NCI-H2029 treated with DMSO at 0.1 percent for 48 hours (cell line): ENCODE measurements at places on chromosomes 5 and 9.

DNA sequence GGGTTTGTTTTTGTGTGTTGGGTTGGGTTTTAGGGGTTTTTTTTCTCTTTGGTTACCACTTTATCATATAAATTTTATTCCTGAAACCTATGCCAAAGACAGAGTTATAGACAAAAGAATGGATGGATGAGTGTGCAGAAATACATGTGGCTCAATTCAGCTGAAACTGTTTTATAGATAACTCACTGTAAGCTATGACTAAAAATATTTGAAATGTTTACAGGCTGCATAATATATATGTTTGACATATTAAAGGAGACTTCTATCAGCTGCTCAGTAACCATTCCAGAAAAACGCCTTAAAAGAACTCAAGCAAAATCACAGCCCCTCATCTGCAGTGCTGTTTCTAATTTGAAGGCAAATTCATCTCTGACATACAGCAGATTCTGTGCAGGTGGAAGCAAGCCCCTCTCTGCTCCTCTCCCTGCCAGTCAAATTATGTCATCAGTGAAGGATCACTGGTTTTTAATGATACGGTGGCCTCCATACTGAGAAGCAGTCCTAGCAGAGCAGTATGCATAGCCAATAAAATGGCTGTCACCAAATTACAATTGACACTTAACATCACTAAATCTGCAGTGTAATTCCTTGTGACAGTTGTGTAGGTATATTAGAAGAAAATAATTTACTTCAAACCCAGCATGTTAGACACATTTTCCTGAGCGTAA lies 301.6 kb downstream of the NR2F1-AS1 start:
- DNase-seq: no peak

GRCh38 chr5:107631805-107632362 lies 38.9 kb downstream of the EFNA5 start:
- no peak for DNase-seq

DNA sequence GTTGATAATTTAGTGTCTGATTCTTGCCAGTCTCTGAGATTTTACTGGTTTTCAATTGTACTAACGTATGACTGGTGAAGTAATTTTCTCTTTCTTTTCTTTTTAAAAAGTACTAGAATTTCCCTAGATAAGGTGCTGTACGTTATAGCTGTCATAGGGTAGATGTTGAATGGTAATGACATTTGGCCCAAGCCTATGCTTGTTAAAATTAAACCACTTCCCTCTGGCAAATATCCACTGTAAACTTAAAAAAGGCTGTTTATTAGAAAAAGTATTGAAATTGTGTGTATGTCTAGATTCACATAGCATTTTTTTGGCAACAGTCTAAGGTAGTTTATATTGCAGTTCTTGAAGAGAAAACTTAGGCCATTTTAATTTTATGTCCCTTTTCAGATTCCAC lies 97.6 kb downstream of the NNT start:
- no peak for DNase-seq

- no peak for DNase-seq
Measured at GRCh38 chr5:17860660-17861315, 226.5 kb downstream of the TAF11L14 start.

DNA sequence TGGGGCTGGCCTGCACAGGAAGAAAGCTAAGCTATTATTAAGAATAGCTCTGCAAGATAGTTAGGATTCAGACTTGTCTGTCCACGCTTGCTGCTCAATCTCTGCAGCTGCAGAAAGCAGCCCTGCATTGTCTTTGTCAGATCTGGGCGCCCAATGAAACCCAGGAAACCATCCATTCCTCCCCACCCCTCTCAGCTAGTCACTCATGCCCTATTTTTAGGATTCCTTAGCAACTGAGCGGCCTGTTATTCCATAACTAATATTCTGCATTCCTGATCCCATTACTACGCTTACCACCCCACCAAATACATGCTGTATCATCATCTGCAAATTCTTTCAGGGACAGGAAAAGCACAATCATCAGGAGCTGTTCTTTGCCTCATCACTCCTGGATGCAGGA lies 52.9 kb upstream of the APC start:
- no peak for DNase-seq

DNA sequence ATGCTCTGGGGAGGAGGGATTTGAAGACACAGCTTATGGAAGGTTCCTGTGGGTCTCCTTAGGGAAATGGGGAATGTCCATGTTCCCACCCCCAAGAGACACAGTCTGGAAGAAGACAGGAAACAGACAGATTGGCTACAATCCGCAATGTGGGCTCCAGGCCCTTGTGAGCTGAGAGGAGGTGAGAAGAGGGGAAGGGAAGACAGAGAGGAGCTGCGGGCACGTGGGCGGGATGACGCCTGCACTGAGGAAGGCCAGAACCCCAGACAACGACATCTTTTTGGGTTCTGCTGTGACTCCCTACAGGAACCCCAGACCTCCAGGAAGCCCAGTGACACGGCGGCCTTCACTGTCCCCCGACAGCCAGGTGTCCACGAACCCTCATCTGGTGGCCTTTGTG lies 29.9 kb upstream of the NKD2 start:
- DNase-seq: no peak
